ENCODE measurements at places on chromosomes 3 and 15.
A peak's percentile ranks its signal among the peaks of the same experiment; 100 is the strongest.

GRCh38 chr3:72214066-72214951 is 429.4 kb upstream of the PROK2 start:
- no peak for DNase-seq

DNA sequence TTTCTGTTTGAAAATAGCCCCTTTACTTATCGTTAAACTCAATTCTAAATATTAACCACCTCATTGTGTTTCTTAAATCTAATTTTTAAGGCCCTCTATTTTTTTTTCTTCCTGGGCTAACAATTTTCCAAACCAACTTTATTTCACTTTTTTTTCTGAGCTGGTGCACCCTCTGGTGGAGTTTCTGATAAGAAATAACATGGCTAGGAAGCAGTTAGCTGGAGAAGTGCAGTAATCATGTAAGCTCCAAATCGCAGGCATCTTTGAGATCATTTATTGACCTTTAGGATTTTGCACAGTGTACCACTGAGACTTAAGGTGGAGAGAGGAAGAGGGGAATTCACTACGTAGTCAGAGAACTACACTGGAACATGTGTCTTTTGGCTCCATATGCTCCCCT is 6.4 kb downstream of the TMEM207 start:
- DNase-seq, result no peak

DNA sequence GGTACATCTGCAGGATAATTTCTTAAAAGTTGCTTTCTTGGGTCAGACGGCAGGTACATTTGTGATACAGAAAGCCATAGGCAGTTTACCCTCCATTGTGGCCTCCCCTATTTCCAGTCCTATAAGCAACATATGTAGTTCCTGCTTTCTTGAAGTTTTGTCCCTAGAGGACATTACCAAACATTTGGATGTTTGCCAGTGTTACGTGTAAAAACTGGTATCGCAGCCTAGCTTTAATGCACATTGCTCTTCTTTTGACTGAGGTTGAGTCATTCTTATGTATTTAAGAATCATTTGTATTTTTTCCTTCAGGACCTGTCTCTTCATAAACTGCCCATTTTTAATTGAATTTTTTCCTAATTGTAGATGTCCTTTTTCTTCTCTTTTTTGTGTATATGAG is 114.3 kb downstream of the DIPK2A start:
- DNase-seq, result no peak

DNA sequence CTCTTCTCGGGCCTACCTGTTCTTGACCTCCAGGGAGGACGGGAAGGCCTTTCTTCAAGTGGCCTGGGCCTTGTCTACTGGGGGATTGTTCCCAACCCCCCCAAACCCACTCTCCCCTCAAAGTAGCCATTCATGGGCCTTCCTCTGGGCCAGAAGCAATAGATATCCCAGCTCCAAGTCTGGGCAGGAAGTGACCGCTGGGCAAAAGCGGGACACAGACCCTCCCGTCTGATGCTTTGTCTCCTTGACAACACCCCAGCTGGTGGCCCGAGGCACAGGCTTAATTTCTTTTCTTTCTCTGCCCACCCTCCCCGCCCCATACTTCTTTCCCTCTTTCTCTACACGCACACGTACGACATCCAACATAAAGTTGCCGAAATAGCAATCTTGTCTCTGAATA is 41.4 kb upstream of the FEZF2 start:
- peak; percentile 59 for DNase-seq

- no peak for DNase-seq
Measured at GRCh38 chr15:98946301-98947255, 61.0 kb downstream of the PGPEP1L start.

DNA sequence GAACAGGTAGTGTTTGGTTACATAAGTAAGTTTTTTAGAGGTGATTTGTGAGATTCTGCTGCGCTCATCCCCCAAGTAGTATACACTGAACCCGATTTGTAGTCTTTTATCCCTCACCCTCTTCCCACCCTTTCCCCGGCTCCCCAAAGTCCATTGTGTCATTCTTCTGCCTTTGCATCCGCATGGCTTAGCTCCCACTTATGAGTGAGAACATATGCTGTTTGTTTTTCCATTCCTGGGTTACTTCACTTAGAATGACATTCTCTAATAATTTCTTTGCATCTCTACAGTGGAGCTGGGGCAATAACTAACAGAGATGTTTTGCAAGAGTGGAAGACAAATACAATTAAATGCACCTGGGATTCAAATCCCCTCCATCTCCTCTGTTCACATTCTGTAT is 93.2 kb downstream of the TP63 start:
- no peak for DNase-seq

DNA sequence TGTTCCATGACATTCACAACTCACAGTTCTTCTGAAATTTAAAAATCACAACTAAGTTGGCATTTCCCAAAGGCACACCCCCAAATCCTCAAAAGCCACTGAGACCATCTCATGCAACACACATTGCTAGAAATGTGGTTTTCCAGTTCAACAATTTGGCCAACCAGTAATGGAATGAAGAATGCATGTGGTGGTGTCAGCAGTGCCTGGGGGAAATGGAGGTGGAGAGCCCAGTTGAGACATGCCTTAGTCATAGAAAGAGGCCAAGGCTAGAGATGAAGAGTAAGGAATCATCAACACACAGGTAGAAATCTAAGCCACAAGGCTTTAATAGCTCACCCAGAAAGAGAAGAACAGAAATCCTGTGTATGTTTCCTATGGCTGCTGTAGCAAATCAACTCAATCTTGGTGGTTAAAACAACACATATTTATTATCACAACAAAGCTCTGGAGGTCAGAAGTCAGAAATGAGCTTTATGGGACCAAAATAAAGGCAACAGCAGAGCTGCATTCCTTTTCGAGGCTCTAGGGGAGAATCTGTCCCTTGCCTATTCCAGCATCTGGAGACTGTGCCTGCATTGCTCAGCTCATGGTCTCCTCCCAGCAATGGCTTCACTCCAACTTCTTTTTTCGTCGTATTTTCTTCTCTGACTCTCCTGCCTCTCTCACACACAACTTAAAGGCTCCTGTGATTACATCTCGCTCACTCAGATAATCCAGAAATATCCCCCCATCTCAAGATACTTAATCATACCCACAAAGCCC is 54.0 kb downstream of the SNTN start:
- DNase-seq, result no peak

DNA sequence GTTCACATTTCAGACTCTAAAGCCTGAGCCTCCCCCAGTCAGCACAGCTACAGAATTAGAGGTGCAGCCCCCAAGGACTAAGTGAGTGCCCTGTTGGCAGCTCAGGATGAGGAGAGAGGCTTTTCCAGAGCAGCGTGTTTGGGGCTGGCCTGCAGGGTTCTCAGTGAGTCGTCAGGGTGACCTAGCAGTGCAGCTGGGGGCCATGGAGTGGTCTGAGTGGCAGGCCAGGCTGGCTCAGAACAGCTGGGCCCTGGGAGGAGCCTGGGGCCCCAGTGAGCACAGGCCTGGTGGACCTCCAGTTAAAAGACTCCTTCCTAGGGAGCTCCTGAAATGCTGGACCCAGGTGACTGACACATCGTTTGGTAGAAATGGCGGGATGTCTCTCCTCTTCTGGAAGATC is 108.3 kb downstream of the SLC49A4 start:
- no peak for DNase-seq

DNA sequence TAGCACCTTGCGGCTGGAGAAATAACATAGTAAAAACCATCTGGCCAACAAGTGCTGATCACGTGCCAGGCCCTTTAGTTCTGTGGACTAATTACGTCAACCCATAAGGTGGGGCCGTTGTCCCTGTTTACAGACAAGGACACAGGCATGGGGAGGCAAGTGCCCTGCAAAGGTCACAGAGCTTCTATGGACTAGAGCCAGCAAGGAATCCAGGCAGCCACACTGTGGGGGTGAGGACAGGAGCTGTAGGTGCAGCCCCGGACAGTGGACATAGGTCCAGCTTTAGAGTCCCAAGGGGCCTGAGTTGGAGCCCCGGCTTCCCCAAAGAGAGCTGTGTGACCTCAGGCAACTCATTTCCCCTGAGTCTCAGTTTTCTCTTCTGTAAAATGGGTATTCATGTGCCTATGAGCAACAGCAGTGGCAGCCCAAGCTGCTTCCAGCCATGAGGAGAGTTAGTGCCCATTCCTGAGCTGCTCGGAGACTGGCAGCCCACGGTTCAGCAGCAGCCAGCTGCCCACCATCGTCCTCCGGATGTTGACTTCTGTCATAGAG is 13.9 kb downstream of the CHST13 start:
- DNase-seq, result no peak

DNA sequence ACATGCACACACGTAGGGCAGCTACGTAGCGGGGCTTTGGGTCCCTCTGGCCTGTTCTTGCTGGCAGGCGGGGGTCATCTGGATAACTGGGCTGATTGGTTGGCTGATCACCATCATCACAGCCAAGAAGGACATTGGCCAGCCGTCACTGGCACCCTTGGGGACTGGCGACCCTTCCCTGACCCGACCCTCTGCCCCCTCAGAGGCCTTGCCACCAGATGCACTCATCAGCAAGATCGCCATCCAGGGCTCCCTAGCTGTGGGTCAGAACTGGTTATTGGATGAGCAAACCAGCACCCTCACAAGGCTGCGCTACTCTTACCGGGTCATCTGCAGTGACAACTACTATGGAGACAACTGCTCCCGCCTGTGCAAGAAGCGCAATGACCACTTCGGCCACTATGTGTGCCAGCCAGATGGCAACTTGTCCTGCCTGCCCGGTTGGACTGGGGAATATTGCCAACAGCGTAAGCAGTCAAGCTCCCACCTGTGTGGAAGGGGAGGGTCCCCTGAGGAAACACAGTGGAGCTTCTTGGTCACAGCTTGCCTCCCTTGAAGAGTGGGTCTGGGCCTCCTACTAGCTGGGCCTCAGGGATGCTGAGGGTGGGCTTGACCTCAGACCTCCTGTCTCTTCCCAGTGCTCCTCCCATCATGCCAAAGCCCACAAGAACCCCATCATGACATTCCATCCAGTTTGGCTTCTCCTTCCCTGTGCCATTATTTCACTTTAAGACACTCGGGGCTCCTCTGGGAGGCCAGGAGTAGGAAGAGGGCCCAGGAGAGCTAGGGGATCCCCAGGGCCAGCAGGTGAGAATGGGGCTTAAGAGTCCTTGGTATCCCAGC is 2.4 kb downstream of the DLL4 start:
- DNase-seq, result no peak

DNA sequence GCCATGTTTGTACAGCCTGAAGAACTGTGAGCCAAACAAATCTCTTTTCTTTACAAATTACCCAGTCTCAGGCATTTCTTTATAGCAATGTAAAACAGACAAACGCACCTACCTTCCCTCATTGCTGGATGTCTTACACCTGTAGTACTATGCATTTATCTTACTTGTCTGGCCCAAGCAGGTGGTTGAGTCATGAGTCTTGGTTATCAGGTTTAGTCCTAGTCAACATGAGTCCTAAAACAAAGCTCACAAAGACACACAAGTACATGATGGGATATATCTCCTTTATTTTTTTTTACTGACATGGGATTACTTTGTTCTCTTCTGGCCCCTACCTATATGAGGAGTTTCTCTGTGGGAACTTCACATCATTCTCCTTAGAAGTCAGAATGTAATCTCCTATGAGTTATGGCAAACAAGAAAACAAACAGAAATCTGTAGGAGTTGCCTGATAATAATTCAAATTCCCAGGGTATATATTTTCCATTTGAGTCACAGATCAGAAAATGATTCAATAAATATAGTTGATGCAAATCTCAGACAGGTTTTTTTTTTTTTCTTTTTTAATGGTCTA is 33.6 kb upstream of the PLSCR2 start:
- no peak for DNase-seq

- DNase-seq, result no peak
Measured at GRCh38 chr3:15331606-15332404, 581 bp downstream of the SH3BP5 start.

DNA sequence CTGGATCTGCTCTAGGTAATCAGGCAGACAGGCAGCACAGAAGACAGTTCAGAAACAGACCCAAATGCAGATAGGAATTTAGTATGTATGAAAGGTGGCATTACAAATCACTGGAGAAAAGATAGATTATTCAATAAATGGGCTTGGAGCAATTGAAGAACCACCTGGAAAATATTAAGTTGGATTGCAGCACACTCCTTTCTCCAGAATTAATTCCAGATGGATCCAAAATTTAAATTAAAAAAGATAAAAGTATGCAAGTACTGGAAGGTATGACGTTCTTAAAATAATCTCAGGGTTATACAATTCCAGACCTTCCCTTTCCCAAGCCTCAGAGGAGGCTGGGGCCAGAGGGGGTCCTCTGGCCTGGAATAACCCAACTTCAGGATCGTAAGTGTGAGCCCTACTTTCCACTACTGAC is 32.5 kb downstream of the HRH1 start:
- no peak for DNase-seq
